T-helper 1 cell treated with Interleukin-12 subunit alpha and Interleukin-12 subunit beta and Interleukin-4 antibody, amounts not matched to agents 30 ng/mL and 1 ng/mL, for 36 hours (primary cell): ENCODE measurements at places on chromosomes 7 and 10. TPM values are rescaled to one million over a fixed set of nuclear protein-coding genes. Genes with fewer than 3 reads are reported as not detected.

Gene RALA
- 36.4 TPM in 2 replicates for total RNA-seq

Gene PRSS37
- not detected in 2 replicates for total RNA-seq

Gene RET
- total RNA-seq, result 2.6 and 2.8 TPM in 2 replicates

Gene SFTPA1
- total RNA-seq, result not detected in 2 replicates

Gene MSRB2
- 12.0 and 13.5 TPM in 2 replicates for total RNA-seq

Gene MBL2
- total RNA-seq, result not detected in 2 replicates

Gene CRPPA
- total RNA-seq, result 0.63 and 1.1 TPM in 2 replicates

Gene MYOF
- total RNA-seq, result 1.8 and 2.3 TPM in 2 replicates

Gene ITPRIP
- 21.2 and 21.7 TPM in 2 replicates for total RNA-seq

Gene OR2A12
- total RNA-seq, result not detected in 2 replicates

Gene CYP3A7
- total RNA-seq, result not detected in 2 replicates

Gene SMARCD3
- total RNA-seq, result 1.8 and 4.0 TPM in 2 replicates

Gene BAIAP2L1
- 1.1 and 1.5 TPM in 2 replicates for total RNA-seq

Gene PALD1
- 0.07 and 0.10 TPM in 2 replicates for total RNA-seq

Gene KCNH2
- total RNA-seq, result 0.80 and 0.91 TPM in 2 replicates

Gene FANK1
- not detected in 2 replicates for total RNA-seq

Gene SPDYE1
- total RNA-seq, result 0.12 TPM in 1 of 2 replicates, not detected in the other
